ENCODE measurements at places on chromosomes 4 and X.

DNA sequence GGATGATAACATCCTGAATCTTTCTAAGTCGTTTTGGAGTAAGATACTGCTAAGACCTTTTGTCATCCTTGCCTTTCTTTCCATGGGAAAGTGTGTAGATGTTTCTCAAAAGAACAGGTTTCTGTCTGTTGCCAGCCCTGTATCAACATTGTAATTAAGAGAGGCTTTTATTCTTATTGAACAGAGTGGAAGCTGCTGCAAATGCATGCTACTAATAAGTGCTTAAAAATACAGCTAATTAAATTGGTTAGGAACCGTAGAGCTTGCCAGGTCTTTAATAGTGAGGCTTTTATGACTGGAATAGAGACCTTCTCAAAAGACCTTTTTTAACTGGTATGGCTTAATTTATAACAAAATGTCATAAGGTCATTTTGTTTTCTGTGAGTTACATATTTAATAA lies 34.4 kb downstream of the INTU start:
- DNase-seq = no peak

- DNase-seq = no peak
Observed at GRCh38 chrX:48569958-48570357, 4.3 kb upstream of the RBM3 start.

DNA sequence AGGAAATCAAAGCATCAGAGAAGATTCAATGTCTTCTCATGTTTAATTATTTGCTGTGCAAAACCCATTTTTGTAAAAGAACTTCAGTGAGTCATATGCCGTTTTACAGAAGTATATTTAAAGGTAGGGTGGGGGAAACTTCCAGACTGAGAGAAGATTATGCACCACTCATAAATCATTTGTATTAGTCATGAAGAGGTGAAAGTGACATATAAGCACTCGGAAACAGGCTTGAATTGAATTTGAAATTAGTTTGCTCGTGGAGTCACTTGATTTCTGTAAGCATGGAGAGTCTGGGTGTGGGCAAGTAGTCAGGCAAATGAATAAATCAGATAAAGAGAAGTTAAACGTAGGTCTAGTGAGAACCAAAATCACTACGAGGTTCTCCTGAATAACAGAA lies 335.1 kb downstream of the ANK2 start:
- DNase-seq = no peak

DNA sequence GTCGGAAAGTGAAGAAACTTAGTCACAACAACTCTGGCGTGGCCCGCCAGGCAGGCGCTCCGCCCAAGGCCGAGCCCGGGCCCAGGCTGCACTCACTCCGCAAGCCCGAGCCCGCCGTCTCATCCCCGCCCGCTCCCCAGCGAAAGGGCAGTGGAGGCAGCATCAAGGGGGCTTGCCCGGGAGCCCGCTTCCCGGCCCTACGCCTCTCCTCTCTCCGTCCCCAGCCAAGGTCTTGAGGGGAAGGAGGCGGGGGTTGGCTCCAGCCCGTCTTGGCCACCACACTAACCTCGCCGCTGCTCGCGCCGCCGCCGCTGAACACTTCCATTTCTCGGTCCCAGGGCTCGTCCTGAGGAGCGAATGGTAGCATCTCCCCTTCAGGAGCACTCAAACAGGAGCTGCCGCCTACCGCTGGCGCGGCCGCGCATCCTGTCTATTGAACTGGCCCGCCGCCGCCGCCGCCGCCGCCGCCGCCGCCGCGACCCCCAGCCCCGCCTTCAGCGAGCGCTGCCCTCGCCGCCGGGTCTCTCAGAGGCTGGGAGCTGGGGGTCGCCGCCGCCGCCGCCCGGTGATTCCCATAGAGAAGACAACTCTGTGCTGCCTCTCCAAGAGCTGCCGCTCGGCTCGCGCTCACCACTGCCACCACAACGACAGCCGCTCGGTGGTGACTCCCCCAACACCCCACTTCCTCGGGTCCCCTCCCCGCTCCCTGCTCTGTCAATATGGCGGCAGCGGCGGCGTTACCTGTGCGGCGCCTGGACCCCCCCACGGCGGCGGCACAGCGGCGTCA lies at the start of gene RPS6KA6:
TSS of gene RPS6KA6 (minus strand) at position 667 of the 787 bp plus-strand sequence. CDS start at position 367, 300 bp downstream.
- DNase-seq = no peak

- DNase-seq = no peak
Observed at GRCh38 chr4:89024051-89024675, 32.8 kb downstream of the FAM13A start.

DNA sequence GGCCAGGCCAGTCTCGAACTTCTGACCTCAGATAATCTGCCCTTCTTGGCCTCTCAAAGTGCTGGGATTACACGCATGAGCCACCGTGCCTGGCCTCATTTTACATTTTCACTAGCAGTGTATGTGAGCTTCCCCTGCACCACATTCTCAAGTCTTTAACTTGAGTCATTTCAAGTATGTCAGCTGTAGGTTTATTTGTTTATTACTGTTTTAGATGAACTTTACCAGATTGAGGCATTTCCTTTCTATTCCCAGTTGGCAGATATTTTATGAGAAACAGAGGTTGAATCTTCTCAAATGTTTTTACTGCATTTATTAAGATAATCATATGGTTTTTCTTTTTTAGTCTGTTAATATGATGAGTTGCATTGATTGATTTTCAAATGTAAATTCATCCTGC lies 114.6 kb upstream of the SH3RF1 start:
- DNase-seq = no peak

GRCh38 chrX:135985973-135986310 lies 707 bp downstream of the SLC9A6 start:
- DNase-seq = no peak

All from nucleus accumbens (tissue), 56 donors.